ENCODE measurements at places on chromosomes 6 and 20. TPM values are rescaled to one million over a fixed set of nuclear protein-coding genes. Genes with fewer than 3 reads are reported as not detected.

The MOG gene
- not detected for total RNA-seq

The PARD6B gene
- total RNA-seq, result 2.2 TPM

The FAM83B gene
- not detected for total RNA-seq

The KIF6 gene
- 0.11 TPM for total RNA-seq

The MLN gene
- not detected for total RNA-seq

The TOMM34 gene
- 40.1 TPM for total RNA-seq

The CLIC5 gene
- not detected for total RNA-seq

The RIPOR3 gene
- 0.08 TPM for total RNA-seq

The ZNF318 gene
- total RNA-seq, result 3.7 TPM

The RNASET2 gene
- 13.4 TPM for total RNA-seq

The GUCA1A gene
- total RNA-seq, result not detected
